Esophagus mucosa (tissue), 1 donor: ENCODE measurements at places on chromosomes 7 and 10. TPM values are rescaled to one million over a fixed set of nuclear protein-coding genes. Genes with fewer than 3 reads are reported as not detected.

Gene STEAP2
- total RNA-seq, result 2.4 TPM

Gene GNAI1
- 31.5 TPM for total RNA-seq

Gene WDR11
- total RNA-seq, result 39.3 TPM

Gene TMEM139
- 0.44 TPM for total RNA-seq

Gene GAD2
- not detected for total RNA-seq

Gene BLOC1S2
- 57.9 TPM for total RNA-seq

Gene CTBP2
- 46.7 TPM for total RNA-seq

Gene PNLIP
- total RNA-seq, result not detected

Gene RAB19
- 0.20 TPM for total RNA-seq

Gene CHST15
- 6.1 TPM for total RNA-seq

Gene PLEKHS1
- total RNA-seq, result 1.0 TPM

Gene AS3MT
- total RNA-seq, result 0.12 TPM

Gene SH2D4B
- 0.04 TPM for total RNA-seq

Gene SLC39A12
- total RNA-seq, result 0.08 TPM

Gene SAP25
- 0.32 TPM for total RNA-seq

Gene AKR1D1
- total RNA-seq, result not detected

Gene PODXL
- total RNA-seq, result 8.3 TPM

Gene ASIC3
- total RNA-seq, result 0.52 TPM

Gene KCNH2
- 0.20 TPM for total RNA-seq

Gene CUZD1
- 0.24 TPM for total RNA-seq
